Activated CD8-positive, alpha-beta T cell treated with anti-CD3 and anti-CD28 coated beads for 36 hours (primary cell): ENCODE measurements at places on chromosomes 7 and 10.
A peak's percentile ranks its signal among the peaks of the same experiment; 100 is the strongest.

DNA sequence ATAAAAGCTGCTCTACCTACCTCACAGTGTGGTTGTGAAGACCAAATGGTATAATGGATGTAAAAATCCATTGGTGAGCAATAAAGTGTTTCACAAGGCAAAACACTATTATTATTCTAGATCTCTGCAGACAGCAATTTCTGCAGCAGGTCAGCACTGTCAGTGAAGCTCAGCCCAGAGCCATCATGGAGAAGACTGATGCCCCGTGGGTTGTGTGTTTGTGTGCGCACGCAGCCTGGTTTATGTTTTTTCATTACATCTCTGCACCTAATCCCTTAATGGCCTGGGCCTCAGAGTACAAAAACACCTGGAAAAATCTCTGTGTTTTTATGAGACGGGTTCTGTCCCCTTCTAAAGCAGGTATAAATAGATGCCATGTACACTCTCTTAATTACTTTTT, 64.2 kb downstream of the PARP12 start:
- no peak for DNase-seq

GRCh38 chr7:4665661-4666060, 16.4 kb upstream of the FOXK1 start:
- DNase-seq = no peak

- DNase-seq = no peak
Observed at GRCh38 chr7:66237906-66238772, 33.0 kb downstream of the TPST1 start.

- DNase-seq = no peak
Observed at GRCh38 chr7:41046776-41047175, 656.1 kb downstream of the INHBA start.

GRCh38 chr7:111137296-111138192, 46.6 kb downstream of the LRRN3 start:
- peak; percentile 61 for DNase-seq

DNA sequence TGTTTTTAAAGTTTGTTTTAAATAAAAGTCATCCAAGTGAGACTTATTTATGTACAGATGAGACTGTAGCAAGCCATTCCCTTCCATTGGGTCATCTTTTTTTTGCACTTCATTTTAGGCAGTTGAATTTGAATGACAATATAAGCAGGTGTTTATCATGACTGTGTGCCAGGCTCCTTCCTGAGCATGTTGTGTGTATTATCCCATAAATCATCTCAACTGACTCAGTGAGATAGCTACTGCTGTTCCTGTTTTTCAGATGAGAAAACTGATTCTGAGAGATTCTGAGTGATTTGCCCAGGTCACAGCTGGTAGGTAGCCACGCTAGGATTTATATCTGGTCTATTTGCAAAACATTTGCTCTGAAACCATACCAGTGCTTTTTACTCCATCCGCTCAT, 11.7 kb downstream of the TMEM254 start:
- DNase-seq = no peak

GRCh38 chr7:116617878-116618277, 54.1 kb upstream of the MET start:
- no peak for DNase-seq

DNA sequence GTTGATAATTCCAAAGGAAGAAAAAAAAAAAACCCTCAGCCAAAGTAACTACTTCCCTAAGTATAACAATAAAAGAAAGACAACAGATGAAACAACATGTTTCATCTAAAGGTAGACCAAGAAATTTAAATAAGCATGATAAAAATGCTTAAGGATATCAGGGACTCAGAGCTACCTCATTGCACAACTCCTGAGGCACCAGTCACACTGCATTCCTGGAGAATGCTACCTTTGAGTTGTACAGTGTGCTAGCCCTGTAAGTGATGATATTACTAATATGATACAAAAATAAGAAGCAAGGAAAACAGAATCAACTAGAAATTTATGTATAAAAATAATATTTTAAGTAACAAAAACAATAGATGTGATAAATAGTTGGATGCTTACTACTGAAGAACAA, 29.5 kb upstream of the C7orf33 start:
- no peak for DNase-seq

DNA sequence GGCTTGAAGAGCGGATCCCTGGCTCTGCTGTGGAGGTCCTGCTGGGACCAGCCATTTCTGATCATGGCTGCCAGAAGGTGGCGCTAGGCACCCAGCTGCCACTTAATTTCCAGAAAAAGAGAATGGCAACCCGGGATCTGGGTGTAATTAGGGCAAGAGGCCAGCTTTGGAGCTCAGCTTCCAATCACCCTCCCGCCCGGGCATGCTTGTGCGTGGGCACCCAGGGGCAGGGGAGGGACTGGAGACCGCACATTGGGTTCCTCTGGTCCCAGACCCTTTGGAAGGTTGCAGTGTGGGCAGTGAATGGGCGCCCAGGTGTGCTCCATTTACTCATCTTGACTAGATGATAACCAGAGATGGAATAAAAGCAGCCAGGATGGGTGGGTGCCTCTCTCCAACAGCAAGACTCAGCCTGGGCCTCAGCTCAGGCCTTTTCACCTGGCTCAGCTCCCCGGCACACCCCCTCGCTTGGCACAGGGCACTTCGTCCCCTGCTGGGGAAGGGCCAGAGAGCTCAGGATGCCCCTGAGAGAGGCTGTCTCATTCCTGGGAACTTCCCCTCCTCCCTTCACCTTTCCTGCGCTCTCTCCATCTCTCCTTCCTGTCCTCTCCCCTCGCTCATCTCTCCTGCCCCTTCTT, 14.7 kb downstream of the FAM241B start:
- DNase-seq = peak; percentile 68

DNA sequence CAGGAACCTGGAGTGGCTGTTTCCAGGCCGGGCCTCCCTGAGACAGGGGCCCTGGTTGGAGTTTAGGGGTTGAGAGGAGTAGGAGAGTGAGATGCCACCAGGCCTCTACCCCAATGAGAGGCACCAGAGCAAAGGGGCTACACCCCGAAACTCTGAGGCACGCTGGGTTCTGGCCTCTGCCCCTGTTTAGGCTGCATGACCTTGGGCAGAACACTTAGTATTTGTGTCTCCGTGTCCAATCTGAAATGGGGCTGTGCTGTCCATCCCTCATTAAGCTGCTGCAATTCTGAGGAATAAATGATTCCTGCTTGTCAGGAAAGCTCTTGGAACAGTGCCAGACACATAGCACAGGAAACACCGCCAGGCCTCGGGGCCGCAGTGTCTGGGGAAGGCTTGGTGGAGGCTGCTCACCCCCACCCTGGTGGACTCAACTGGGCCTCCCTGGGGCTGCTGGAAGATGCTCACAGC, 40.5 kb upstream of the SAMD8 start:
- DNase-seq = no peak

DNA sequence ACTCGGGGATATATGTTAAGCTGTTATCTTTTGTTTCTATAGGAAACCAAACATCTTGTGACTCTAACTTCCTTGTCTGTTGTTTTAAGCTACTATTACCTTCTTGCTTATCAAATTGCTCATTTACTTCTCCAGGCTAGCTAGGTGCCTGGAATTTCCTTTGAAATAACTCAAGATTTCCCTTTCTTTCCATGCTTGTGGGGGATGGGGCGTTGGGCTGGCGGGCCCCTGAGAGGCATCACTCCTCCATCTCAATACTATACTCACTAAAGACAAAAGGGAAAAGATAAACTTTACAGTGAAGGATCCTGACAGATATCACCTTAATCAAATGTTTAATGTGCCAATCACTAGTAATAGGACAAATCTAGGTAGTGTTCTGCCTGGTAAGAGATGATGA, 34.7 kb upstream of the MYO3A start:
- DNase-seq = no peak
